ENCODE measurements at places on chromosomes 5 and 9.

- DNase-seq = no peak
These were observed 131.4 kb upstream of the IRX4 start for GRCh38 chr5:2014058-2014610.

- no peak for DNase-seq
These were observed 374.3 kb downstream of the CCDC171 start for GRCh38 chr9:15927161-15927560.

DNA sequence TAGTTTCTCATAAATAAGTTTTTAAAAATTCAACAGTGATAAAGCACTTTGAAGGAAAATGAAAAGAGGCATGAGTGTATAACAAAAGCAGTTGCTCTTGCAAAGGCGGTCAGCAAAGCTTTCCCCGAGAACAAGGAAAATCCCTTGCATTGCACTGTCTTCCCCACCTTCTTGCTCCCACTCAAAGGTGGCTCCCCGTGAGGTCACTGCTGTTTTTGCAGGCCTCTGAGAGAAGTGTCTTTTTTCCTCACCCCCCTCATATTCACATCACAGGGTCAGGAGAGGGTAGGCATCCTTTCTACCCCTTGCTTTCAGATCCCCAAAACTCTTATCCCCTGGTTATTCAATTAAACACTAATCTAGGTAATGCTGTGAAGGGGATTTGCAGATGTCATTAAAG lies 15.2 kb upstream of the SLC36A1 start:
- no peak for DNase-seq

- no peak for DNase-seq
These were observed 131.4 kb downstream of the FGF10 start for GRCh38 chr5:44257653-44258365.

GRCh38 chr9:89368978-89369377 lies 50.7 kb downstream of the SECISBP2 start:
- DNase-seq = no peak

- no peak for DNase-seq
These were observed 105.6 kb downstream of the PLCXD3 start for GRCh38 chr5:41404757-41405156.

GRCh38 chr9:33113799-33114547 lies 37.5 kb upstream of the SMU1 start:
- DNase-seq = no peak

DNA sequence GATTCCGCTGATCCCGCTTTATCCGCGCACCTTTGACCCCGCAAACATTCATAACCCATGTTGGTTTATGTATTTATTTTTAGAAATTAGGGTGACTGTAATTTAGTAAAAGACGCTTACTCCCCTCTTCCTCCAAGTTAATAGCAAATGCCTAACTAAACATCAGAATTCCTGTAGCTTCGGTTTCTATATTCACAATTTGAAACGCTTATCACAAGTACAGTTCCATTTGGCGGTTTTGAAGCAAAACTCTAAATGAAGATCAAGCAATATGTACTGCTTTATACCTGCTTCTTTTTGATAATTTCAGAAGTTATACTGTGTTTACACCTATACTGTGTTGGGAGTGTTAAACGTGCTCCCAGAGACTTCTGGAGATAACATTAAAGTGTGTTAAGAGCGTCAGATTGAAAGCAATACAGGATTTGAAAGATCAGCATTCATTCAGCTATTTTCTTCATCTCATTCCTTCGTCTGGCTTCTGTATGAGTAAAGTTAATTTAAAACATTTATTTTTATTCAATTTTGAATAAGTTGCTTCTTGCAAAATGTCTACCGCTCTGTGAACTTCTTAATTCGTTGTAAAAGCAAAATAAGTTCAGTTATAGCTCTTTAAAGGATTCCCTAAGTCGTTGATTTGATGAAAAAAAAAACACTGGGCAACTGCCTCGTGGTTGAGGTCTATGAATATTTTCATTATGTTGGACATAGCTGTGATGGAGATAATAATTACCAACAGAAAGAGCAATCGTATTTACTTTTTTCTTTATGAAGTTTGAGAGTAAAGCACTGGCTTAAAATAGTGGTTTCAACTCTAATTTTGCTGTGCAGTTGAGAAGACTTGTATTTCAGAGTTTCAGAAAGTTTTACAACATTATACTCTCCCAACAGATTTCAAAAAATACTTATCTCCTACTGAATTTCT lies 2.5 kb downstream of the PRDM6 start:
- DNase-seq = no peak

DNA sequence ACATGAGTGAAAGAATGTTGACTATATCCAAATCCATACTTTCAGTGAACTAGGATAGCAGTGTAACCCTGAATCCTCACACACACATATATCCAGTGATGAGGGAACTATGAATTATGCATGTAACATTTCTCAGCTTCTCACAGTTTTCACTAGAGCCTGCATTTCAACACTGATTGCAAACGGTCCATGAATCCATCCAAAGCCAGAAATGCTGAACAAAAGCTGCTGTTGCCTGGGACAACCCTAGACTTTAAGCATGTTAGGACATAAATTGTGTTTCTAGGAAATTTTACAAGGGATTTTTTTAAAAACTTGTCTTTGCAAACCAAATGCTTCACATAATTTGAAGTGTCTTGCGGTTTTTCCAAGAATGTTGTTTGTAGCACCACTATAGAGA lies 2010.0 kb upstream of the WWC1 start:
- DNase-seq = no peak

GRCh38 chr5:140298183-140298601 lies 4.7 kb downstream of the PFDN1 start:
- DNase-seq = no peak

DNA sequence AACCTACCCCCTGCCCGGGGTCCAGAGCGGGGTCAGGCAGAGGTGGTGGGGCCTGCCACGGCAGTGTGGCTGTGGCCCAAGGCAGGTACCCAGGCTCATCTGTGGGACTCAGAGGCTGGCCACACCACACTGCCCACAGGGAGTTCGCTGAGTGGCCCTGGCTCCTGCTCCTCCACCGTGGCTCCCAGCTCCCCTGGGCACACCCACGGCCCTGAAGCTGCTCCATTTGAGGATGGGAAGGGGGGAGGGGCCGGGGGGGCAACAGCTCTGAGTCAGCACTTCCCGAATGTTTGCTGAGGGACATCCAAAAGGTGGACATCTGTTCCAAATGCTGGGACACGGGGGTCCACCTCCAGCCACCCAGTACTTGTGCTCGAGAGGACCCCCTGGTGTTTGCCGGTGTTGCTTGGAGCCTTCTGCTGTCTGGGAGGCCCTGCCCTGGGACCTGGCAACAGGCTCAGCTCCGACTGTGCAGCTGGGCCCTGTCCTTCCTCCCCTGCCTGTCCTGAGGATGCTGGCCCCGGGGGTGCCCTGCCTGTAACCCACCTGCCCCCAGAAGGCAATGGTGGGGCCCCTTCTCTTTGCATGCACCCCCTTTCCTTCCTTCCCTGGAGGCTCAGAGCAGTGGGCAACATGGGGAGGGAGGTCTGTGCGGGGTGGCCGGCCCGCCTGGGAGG lies 2.5 kb upstream of the NRARP start:
- DNase-seq = no peak

- DNase-seq = no peak
These were observed 13.5 kb downstream of the TXNDC15 start for GRCh38 chr5:134887593-134888159.

DNA sequence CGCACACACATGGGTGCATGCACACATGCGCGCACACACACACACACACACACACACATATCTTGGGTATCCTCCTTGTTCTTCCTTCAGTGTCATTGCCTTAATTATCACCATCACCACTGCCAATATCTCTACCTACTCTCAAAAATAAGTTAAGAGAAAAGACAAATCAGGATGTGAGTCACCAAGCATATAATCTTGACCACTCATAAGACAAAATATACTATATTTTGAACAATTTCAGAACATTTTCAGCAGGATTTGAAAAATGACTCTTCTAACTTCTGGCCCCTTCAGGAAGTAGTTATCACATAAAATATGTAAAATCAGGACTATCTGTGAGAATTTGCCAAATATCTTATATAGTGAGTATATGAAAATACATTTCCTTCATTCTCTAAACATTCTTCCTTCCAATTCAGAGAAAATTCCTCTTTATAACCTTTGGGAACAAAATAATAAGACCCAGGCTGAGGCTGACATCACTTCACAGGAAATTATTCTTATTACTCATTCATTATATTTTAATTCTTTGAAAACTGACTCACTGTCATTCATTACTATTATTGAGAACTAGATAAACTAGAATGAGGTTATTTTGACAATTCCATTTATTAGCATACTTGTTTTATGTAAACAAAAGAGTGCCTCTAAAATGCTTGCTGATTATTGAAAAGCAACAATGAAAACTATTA lies 772.0 kb upstream of the ACO1 start:
- no peak for DNase-seq

GRCh38 chr9:73565833-73566465 lies 414.3 kb downstream of the ANXA1 start:
- DNase-seq = no peak

- no peak for DNase-seq
These were observed 13.5 kb downstream of the B4GALT1 start for GRCh38 chr9:33153666-33154065.

DNA sequence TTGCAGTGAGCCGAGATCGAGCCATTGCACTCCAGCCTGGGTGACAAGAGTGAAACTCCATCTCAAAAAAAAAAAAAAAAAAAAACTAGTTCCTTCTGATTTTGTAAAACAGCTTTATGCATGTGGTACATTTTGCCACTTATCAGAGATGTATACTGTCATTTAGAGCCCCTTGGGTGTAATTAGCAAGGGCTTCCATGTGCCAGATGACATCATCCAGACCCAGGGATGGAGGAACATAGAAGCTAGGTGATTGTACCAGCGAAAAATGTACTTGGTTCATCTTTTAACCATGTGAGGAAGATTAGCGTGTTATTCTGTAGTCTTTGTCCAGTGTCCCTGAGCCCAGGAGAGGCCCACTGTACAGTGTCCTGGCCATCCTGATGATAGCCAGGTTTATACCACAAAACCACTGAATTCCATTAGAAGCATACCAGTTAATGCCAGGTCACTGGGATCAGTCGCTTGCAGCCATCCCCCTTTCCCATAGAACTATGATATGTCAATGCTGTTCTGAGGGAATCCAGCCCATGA lies 239.3 kb upstream of the SGCD start:
- DNase-seq = no peak

- no peak for DNase-seq
These were observed 671.1 kb downstream of the TAF11L14 start for GRCh38 chr5:18305288-18305924.

- no peak for DNase-seq
These were observed 42.6 kb upstream of the APC start for GRCh38 chr5:112694853-112695709.

DNA sequence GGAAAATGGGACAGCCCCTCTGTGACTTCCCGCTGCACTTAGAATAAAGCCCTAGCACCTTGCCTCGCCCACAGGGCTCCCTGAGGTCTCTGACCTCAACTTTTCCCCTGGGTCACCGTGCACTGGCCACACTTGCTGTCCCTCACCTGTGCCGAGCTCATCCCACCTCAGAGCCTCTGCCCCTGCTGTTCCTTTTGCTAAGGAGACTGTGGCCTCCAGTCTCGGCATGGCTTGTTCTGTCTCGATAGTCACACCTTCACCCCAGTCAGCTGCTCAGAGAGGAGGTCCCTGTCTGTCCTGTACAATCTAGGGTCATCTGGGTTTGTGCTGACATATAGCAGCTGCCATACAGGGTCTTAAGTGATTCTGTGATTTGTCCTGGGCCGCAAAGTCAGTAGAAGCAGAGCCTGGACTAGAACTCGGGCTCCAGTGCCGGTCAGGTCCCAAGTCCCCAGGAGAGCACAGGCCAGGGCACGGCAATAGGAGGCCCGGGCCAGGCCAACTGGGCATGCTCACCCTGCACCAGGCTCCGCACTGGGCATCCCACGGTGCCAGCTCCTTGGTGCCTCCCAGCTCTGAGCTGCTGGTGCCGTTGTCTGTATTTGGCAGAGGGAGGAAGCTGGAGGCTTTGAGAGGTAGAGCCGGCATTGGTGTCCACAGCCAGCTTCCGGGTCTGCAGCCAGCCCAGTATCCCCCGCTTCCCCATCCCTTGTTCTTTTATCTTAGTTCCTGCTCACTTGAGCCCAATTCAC lies 35.2 kb downstream of the NCS1 start:
- no peak for DNase-seq

DNA sequence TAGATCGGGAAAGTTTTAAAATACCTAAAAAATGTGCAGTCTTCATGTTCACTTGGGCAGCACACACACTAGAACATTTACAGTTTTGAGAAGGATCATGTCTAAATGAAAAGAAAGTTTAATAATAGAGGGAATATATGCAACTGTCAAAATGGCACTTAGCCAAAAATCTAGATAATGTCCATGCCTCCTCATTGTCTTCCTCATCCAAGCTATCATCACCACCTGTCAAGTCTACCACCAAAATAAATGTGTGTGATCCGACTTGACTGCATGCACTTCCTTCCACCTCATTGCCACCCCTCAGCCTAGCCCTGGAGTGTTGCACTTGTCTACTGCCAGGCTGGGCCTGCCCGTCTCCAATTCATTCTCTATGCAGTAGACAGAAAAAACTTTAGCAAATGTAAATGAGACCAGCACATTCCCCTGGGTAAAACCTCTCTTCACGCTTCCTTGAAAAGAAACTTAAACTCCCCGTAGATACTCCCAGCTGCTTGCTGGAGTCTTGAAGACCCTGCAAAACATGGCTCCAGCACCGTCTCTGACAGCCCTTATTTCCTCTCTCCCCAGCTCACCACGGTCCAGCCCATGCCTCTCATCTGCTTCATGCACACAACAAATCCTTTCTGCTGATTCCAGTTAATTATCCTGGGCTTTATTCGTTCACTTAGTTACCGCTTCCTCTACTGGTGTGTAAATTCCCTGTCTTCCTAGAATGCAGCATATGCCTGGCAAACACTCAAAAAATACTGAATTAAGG lies 66.9 kb downstream of the FANCC start:
- DNase-seq = no peak

DNA sequence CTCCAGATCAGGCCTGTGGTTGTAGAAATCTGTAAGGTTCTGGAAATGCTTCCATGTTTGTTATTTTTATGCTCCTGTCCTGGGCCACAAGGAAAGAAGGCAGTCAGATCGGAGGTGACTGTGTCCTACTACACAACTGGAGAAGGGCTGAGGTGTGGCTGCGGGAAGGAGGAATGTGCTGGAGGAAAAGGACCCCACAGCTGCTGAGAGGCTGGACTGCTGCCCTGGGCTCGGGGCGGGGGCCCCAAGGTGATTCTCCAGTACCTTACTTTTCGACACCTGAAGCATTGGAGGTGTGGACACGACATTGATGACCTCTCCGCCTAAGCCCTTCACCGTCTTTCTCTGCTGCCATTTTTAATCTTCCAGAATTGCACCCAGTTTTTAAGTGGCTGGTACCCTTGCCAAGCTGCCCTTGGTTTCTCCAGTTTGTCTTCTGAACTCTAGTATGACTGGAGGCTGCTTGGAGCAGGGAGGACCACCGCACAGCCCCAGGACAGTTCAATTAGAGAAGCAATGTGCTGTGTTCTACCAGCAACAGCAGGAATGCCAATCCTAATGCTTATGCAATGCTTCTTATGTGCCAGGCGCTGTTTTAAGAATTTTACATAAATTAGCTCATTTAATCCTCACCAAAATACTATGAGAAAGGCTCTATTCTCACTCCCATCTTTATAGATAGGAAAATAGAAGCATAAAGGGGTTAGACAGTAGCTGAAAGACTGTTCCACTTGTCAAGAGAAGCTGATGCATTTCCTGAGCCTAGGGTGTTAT lies 13.5 kb upstream of the ANKRD33B start:
- DNase-seq = no peak

GRCh38 chr5:6353602-6354302 lies 24.6 kb downstream of the MED10 start:
- no peak for DNase-seq

GRCh38 chr9:23594421-23594820 lies 231.6 kb downstream of the ELAVL2 start:
- DNase-seq = no peak

- DNase-seq = no peak
These were observed 3.0 kb upstream of the CDX1 start for GRCh38 chr5:150163547-150164059.

All from activated T-helper 1 cell treated with Interleukin-2 at 50 U/mL for 16 hours (primary cell).